ENCODE measurements at places on chromosomes 12 and 14.

- peak; percentile 84 for DNase-seq
These were observed 20.2 kb downstream of the P2RX2 start for GRCh38 chr12:132638541-132639408.

- no peak for DNase-seq
These were observed 101.8 kb downstream of the PLXNC1 start for GRCh38 chr12:94250130-94250529.

- no peak for DNase-seq
These were observed 129.1 kb downstream of the NTF3 start for GRCh38 chr12:5561057-5561456.

DNA sequence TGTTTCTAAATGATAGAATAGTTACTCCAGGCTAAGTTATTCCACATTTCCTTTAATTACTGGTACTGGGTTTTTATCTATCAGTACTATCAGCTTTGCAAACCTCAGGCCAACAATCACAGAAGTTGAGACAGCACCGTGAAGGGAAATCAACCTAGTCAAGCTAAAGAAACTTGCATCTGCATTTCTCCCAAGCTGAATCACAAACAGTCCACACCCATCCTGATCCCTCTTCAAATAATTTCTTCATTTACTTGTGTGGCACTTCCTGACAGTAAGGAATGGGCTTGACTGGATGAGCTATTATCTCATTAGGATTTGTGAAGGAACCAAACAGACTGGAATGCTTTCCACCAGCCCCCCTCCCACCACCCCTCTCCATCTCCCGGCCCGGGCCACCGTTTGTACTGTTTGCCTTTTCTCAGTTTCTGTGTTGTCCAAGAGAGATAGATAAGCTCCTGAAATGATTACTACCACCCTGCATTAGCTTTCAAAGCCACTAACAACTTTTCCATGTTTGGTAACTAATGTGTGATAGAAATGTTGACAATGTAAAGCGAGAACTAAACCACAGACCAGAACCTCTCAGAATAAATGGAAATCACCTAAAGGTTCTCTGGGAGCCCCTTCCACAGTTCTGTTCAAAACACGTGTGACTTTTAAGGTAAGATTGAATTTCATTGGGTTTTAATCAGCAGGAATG lies 236.3 kb downstream of the SLC25A21 start:
- DNase-seq: no peak

GRCh38 chr14:38971258-38971921 lies 131.6 kb downstream of the SEC23A start:
- DNase-seq: no peak

- DNase-seq: no peak
These were observed 811.7 kb downstream of the GALC start for GRCh38 chr14:87181288-87181687.

- DNase-seq: no peak
These were observed 181.8 kb downstream of the GRIN2B start for GRCh38 chr12:13799574-13799973.

DNA sequence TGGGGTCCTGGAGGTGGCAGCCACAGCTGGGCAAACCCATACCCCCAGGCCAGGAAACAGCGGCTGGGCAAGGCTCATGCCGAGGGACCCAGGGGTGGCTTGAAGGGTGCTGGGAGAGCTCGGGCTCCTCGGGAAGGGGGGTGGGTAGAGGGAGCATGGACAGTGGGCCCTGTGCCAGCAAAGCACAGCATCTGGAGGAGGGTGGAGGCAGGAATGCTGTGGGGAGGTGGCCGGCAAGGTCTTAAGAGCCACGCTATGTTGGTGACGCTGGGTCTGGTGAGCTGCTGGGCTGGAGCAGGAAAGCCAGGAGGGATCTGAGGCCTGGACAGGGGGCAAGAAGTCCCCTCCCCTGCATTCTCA lies 48.2 kb upstream of the DLK1 start:
- DNase-seq: no peak

GRCh38 chr12:12715128-12715458 lies 2.1 kb upstream of the CDKN1B start:
- no peak for DNase-seq

DNA sequence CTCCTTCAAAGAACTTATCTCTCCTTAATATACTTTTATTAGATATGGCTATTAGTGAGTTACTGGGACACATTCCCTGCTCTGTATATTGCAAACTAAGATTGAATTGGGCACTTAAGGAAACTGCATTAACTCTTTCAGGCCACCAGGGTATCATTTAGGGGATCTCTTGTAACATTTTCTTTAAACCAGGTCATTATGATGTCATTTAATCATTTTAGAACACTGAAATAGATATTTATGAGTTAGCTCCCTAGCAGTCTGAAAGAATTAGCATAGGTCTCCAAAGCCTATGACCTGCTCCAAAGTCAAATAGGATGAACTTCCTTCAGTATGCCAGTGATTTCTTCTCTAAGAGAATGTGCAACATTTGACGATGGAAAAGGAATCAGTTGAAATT lies 506.9 kb downstream of the FOXG1 start:
- no peak for DNase-seq

GRCh38 chr12:56521209-56521589 lies 421 bp upstream of the RBMS2 start:
- no peak for DNase-seq

- no peak for DNase-seq
These were observed 217.6 kb downstream of the ANO6 start for GRCh38 chr12:45433441-45433868.

GRCh38 chr14:39264558-39264957 lies 30.8 kb downstream of the MIA2 start:
- no peak for DNase-seq
